ENCODE measurements at places on chromosomes 2 and 18.

DNA sequence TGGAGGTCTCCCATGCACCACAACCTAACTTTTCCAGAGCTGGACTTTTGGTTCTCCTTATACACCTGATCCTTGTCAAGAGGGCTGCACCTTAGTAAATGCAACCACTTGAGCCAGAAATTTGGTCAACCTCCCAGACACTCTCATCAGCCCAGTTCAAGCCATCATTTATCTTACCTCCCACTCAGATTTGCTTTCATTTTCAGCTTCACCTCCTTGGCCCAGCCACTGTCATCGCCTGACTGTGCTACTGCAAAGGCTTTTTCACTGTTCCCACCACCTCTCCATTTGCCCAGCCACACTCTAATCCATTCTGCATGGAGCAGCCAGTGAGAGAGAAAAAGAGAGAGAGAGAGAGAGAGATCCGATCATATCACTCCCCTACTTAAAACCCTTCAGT is 112.4 kb upstream of the DDX18 start:
- no peak for DNase-seq

- no peak for DNase-seq
Observed at GRCh38 chr2:207883002-207883780, 113.5 kb upstream of the FZD5 start.

DNA sequence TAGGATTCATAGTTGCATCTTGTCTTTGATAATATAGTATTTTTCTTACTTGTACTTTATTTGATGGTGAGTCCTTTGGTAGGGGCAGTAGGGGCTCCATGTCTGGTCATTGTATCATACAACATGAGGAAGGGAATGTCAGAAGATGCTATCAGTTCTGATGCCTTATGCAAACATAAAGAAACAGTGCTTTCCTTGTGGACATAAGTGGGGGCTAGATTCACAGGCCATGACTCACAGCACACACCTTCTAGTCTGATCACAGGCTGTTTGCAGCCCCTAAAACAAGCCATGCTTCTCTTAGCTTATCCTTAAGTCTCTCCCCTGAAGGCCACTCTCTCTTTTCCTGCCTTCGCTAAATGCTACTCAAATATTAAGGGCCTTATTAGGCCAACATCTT is 10.7 kb upstream of the SLC14A1 start:
- no peak for DNase-seq

DNA sequence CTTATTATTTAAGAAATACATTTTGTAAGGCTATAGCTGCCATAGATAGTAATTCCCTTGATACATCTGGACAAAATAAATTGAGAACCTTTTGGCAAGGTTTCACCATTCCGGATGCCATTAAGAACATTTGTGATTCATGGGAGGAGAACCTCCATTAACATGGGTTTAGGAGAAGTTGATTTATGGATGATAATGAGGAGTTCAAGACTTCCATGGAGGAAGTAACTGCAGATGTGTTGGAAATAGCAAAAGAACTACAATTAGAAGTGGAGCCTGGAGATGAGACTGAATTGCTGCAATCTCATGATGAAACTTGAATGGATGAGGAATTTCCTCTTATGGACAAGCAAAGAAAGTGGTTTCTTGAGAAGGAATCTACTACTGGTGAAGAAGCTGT is 17.3 kb downstream of the PHLPP1 start:
- DNase-seq, result no peak

DNA sequence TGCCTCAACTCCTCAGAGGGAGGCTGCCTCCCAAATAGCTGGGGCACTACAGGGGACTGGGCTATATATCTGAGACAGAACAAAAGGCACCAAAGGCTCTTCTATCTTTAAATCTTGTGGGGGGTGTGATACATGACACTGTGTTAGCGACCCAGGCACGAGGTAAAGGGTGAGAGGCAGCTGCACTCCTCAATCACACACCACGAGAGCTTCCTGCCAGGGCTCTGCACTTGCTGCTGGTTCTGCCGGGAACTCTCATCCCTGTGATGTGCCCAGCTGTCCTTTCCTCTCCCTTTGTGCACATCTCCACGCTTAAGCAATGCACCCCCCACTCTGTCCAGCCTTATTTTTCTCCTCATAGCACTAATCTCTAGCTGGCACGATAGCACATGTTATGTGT is 32.4 kb downstream of the NPC1 start:
- no peak for DNase-seq

- no peak for DNase-seq
Observed at GRCh38 chr2:59903994-59904544, 649.4 kb downstream of the BCL11A start.

- DNase-seq, result peak; percentile 24
Observed at GRCh38 chr2:239322416-239323086, 78.3 kb downstream of the HDAC4 start.

GRCh38 chr2:160367887-160368286 is 125.7 kb downstream of the RBMS1 start:
- peak; percentile 63 for DNase-seq

DNA sequence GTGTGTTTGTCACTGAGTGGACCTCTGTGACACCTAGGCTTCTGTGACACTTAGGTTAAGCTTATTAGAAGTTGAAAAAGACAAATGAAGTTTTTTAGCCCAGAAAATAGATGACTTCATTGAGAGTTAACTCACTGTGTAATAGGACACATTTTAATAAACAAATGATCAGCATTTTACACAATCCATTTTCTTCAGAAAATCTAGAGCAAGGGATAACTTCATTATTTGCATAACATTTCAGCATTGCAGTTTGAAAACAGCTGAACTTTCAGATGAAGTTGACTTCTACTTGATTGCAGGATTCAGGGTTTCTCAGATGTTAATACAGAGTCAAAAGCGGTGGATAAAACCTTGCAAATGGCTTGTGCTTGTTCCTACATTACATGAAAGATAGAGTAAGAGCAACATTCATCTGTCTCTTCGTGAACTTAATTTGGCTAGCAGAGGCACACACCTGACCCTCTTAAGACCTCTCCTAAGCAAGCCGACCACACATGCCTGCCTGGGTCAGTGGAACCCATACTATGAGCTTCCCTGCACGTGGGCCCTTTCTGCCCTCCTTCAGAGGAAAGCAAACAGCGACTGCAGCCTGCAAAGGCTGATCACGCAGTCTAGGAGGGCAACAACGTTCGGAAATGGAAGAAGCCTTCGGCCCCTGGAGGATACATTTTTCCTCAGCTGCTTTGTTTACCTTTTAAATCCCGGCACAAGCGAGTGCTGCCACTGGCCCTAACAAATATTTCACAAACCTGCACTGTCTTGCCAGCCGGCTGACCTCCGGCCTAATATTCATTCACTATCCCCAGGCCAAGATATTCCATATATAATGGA is 16.6 kb downstream of the ITGB1BP1 start:
- DNase-seq, result no peak

DNA sequence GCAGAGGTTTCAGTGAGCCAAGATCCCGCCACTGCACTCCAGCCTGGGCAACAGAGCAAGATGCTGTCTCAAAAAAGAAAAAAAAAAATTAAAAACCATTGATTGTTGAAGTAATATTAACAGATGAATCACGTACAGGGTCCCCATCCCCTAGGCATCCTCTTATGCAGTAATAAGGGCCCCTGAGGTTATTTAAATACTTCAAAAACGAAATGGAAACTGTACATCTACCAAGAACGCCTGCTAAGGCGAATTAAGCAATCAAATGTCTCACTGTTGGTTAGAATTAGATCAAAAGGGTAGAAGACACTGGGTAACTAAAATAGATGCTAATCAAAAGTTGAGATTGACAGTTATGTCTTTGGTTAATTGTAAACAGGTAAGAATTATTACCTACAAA is 7.5 kb downstream of the TRABD2A start:
- no peak for DNase-seq

GRCh38 chr2:190637903-190638618 is 10.8 kb upstream of the NAB1 start:
- no peak for DNase-seq

GRCh38 chr2:16870491-16871076 is 204.9 kb upstream of the CYRIA start:
- DNase-seq, result no peak

- no peak for DNase-seq
Observed at GRCh38 chr18:44897411-44897810, 216.7 kb downstream of the SETBP1 start.

- no peak for DNase-seq
Observed at GRCh38 chr2:100924520-100925451, 77.3 kb upstream of the RPL31 start.

GRCh38 chr2:216799873-216800431 is 59.9 kb downstream of the TNP1 start:
- DNase-seq, result no peak

DNA sequence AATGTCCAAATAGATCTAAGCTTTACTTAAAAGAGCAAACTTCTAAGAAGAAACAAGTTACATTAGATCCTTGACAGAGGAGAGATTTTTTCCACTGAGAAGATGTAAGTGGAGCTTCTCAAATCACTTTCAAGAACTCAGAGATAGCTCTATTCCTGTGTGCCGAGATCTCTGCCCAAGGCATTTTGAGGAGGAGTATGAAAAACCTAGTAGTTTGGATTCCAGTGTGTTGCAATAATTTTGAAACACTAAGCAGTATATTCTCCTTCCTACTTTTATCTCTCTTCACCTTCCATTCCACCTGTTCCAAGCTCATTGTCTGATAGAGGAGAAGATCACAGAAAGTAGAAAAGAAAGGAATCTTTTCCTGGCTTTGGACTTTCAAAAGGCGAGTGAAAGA is 192.0 kb upstream of the TANK start:
- no peak for DNase-seq

- DNase-seq, result no peak
Observed at GRCh38 chr2:47313141-47313691, 89.7 kb upstream of the MSH2 start.

DNA sequence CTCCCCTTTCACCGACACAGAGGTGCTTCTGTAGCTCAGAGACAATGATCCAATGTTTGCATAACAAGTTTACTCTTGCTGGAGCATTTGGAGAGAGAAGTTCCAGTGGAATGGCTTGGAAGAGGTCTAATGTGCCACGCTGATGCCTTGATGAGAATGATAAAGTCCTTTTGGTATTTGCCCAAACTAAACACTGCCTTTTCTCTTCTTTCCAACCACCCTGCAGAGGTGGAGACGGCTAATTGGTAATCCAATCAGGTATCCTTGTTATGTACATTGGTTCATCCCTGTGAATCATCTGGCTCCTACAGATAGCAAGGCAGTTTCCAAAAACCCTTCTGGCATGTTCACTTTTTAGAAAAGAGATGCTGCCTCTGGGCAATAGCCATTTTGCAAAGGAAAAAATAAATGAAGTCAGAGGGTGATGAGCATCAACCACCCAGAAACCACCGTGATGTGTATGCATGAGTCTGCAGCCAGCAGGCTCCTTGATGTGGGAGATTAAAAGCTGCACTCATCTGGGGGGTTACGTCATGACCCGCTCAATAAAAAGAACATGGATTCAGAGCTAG is 40.6 kb downstream of the KIAA2012 start:
- no peak for DNase-seq

DNA sequence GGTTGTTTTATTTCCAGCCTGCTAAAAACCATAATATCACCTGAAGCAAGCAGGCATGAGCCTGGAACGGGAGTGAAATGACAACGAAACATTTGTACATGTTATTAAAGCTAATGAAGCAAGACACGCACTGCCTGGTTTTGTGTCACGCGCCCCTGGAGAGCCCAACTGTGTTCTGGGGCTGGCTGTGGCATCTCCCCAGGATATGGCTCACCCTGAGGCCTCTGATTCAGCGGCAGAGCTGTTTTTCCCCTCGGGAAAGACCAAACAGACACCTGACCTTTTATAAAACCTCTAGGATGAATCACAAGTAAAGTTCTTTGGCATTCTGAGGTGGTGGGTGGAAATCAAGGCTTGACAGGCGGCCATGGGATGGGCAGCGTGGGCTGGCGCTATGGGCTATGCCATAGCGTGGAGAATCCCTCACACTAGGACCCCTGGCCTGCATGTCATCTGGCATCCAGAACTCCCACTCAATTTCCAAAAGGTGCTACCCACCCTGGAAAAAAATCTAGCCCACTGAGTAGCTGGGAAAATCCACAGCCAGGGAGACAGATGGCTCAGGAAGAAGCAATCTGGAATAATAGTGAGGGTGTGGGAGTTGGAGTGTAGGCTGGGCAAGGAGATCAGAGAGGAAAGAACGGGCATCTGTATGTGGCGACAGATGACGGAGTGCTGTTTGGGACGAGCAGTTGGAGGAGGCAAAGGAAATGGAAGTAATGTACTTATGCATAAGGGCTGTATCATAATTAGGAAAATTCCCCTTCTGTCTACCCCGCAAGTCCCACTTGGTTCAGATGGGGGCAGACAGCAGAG is 262.0 kb downstream of the AFF3 start:
- no peak for DNase-seq

- no peak for DNase-seq
Observed at GRCh38 chr2:78779761-78780160, 245.7 kb upstream of the REG3G start.

GRCh38 chr2:166000401-166000800 is 46.8 kb upstream of the TTC21B start:
- DNase-seq, result no peak

DNA sequence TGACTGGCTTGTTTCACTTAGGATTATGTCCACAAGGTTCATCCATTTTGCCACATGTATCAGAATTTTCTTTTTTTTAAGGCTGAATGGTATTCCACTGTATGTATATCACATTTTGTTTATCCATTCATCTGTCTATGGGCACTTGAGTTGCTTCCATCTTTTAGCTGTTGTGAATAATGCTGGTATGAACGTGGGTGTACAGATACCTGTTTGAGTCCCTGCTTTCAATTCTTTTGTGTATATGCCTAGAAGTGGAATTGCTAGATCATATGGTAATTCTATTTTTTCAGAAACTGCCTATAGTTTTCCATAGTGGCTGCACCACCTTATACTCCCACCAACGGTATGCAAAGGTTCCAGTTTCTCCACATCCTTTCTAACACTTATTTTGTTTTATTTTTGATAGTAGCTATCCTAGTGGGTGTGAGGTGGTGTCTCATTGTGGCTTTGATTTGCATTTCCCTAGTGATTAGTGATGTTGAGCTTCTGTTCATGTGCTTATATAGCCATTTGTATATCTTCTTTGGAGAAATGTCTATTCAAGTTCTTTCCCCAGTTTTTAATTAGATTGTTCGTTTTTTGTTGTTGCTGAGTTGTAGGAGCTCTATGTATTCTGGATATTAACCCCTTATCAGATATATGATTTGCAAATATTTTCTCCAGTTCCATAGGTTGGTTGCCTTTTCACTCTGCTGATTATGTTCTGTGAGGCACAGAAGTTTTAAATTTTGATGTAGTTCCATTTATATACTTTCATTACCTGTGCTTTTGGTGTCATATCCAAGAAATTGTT is 40.7 kb downstream of the TTC39C start:
- no peak for DNase-seq

DNA sequence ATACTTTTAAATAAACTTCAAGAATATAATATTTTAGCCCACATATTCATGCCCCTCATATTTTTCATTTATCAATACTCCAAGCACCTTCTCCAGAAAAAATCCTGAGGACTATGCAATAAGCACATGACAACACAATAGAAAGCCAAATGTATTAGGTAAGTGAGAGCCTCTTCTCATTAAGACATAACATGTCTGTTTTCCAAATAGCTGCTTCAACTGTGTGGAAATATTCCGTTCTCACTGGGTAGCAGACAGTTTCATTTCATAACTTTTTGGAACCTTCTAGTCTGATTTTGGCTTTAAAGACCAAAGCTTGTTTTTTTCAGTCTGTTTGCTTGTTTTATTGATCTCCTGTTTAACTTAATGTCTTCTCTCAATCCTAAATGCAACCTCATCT is 137.8 kb downstream of the PIK3C3 start:
- no peak for DNase-seq
